ENCODE measurements at places on chromosomes 6 and 20.

DNA sequence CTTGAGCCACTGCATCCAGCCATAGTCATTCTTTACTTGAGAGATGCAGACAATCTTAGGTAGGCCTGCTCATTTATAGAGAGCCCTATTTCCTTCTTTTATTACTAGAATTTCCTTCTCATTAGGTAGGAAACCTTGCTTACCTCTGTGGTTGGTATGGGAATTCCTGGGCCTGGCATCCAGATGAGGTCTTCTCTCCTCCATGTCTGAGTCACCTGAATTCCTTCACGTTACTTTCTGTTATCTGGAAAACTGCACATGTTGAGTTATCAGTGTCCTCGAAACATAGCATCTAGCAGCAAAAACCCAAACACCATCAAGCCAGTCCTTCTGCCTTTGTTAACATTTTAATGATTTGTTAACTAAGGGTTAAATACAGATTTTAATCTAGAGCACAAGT lies 2.2 kb downstream of the ZNFX1 start:
- no peak for DNase-seq

- DNase-seq: no peak
Observed at GRCh38 chr6:1518855-1519254, 90.9 kb upstream of the FOXC1 start.

GRCh38 chr6:157811476-157812173 lies 11.4 kb upstream of the SNX9 start:
- no peak for DNase-seq

- DNase-seq: no peak
Observed at GRCh38 chr6:57108691-57109090, 18.7 kb downstream of the ZNF451 start.

DNA sequence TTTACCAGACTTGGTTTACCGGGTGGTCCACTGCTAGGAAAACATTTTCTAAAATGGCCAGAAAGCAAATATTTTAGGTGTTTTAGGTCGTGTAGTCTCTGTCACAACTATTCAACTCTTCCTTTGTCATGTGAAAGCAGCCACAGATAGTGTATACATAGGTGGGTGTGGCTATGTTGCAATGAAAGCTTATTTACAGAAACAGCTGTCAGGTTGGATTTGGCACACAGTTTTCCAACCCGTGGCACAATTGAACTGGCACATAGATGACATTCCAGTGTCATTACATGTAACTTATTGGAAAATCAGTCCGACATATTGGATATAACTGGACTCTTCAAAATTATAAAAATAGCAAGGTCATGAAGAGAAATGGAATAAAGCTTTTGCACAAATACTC lies 68.9 kb upstream of the KCNQ5 start:
- DNase-seq: no peak

DNA sequence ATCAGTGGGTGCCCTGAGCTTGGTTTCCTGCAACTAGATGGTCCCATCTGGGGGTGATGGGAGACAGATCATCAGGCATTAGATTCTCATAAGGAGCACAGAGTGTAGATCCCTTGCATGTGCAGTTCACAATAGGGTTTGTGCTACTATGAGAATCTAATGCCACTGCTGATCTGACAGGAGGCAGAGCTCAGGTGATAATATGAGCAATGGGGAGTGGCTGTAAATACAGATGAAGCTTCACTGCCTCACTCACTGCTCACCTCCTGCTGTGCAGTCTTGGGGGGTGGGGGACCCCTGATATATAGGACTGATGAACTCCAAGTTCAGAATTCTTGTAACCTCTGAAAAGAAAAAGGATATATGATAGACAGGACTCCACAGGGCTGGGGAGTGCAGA lies 108.0 kb downstream of the RIN2 start:
- no peak for DNase-seq

- no peak for DNase-seq
Observed at GRCh38 chr20:58706975-58707681, 14.5 kb downstream of the NPEPL1 start.

- no peak for DNase-seq
Observed at GRCh38 chr6:24991810-24992467, 56.2 kb upstream of the RIPOR2 start.

GRCh38 chr6:28977341-28978132 lies 27.6 kb downstream of the ZNF311 start:
- no peak for DNase-seq

- no peak for DNase-seq
Observed at GRCh38 chr6:150006961-150007464, 18.3 kb downstream of the RAET1L start.

- no peak for DNase-seq
Observed at GRCh38 chr6:16911088-16911487, 149.8 kb upstream of the ATXN1 start.

GRCh38 chr20:51413857-51414256 lies 128.7 kb downstream of the NFATC2 start:
- DNase-seq: no peak

DNA sequence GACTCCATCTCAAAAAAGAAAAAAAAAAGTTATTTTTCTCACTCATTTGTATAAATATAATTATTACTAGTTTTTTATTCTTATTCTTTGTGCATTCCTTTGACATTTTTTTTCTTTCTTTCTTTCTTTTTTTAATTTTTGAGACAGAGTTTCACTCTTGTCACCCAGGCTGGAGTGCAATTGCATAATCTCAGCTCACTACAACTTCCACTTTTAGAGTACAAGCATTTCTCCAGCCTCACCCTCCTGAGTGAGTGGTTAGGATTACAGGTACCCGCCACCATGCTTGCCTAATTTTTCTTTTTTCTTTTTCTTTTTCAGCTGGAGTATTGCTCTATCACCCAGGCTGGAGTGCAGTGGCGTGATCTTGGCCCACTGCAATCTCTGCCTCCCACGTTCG lies 51.4 kb upstream of the JARID2 start:
- no peak for DNase-seq

- DNase-seq: no peak
Observed at GRCh38 chr20:46330831-46331371, 22.6 kb upstream of the CDH22 start.

Data from esophagus squamous epithelium (tissue), 5 donors.